Amniotic epithelial cell (primary cell): ENCODE measurements at places on chromosomes 7 and 10.

- no peak for DNase-seq
These were observed 47.0 kb upstream of the PLEKHA1 start for GRCh38 chr10:122327237-122328206.

- DNase-seq = peak; percentile 97
These were observed 19.4 kb downstream of the COPG2 start for GRCh38 chr7:130649004-130649790.

DNA sequence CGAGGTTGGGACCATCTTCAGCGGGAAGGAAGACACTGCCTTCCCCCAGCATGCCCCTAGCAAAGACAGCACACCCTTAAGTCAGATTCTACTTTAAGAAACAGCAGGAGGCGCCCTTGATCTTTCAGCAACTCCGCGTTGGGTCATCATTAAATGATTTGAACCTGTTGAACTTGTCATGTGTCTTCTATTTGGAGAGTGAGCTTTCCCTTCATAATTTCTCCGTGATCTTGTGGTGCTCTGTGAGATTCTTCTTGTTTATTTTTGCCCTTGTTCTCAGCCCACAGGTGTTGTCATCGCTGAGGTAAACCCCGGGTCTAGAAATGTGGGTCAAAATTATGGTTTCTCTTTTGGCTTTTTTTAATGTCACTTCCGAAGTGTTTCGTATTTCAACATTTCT, 49.5 kb upstream of the PITRM1 start:
- peak; percentile 24 for DNase-seq

- DNase-seq = no peak
These were observed 52.5 kb downstream of the SCRN1 start for GRCh38 chr7:29937132-29937531.

DNA sequence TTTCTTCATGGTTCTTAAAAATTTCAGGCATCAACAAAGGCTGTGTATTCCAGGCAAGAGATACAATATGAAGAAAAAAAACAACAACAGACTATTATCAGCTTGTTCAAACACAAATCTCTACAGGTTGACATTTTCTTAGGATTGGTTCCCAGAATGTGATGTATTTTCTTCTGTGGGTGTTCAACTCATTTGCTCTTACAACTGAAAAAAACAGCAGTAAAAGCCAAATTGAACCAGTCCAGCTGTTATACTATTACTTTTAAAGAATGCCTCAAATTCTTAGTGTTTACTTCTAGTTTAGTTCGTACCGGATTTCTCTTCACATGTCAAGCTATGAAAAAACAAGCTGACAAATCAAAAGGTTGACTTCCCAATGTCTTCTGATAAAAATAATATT, 60.7 kb downstream of the CNTNAP2 start:
- no peak for DNase-seq

- DNase-seq = no peak
These were observed 14.5 kb downstream of the SEC31B start for GRCh38 chr10:100505164-100505563.

- no peak for DNase-seq
These were observed 133.6 kb downstream of the PPP1R9A start for GRCh38 chr7:95041031-95041430.

- peak; percentile 88 for DNase-seq
These were observed 159.3 kb downstream of the LCOR start for GRCh38 chr10:96991313-96991841.

DNA sequence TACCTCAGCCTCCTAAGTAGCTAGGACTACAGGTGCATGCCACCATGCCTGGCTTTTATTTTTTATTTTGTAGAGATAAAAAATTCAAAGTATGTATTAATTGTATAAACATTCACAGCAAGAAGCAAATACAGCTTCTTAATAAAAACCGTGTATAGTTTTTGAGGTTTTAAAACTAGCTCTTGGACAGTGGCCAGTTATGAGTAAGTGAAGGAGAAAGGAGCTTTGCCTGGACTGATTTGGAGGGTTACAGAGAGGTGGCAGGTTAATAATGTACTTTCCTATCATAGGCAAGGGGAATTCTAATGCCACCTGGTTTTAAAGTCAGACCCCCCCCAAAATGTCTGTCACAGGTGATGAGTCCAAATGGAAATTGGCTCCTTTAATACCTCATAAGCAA, 43.4 kb downstream of the ZNRF2 start:
- peak; percentile 24 for DNase-seq

DNA sequence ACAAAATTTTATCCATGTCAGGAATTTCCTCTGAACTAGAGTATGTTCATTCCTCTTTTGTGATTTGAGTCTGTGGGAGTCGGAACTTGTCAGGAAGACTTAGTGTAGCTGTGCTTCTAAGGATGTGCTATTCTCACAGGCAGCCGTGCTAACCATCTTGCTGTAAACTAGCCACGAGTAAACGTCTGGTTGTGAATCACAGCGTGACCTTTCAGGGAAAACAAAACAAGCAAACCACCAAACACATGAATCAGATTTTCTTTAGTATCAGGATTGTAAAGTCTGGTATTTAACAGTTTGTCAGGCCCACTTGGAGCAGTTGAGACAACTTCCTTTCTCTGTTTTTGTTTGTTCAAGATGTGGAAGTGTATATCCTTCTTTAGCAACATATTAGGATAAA, 32.0 kb downstream of the AUTS2 start:
- DNase-seq = peak; percentile 57

DNA sequence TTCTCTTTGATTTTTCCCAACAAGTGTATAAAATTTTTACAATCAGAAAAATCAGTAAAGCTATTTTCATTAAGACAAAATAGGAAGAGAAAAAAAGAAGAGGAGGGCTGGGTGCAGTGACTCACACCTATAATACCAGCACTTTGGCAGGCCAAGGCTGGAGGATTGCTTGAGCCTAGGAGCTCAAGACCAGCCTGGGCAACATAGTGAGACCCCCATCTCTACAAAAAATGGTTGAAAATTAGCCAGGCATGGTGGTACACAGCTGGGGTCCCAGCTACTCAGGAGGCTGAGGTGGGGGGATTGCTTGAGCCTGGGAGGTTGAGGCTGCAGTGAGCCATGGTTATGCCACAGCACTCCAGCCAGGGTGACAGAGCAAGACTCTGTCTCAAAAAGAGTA, 172.3 kb downstream of the AKR1D1 start:
- no peak for DNase-seq

GRCh38 chr10:33617381-33618080, 283.1 kb upstream of the NRP1 start:
- DNase-seq = peak; percentile 82

DNA sequence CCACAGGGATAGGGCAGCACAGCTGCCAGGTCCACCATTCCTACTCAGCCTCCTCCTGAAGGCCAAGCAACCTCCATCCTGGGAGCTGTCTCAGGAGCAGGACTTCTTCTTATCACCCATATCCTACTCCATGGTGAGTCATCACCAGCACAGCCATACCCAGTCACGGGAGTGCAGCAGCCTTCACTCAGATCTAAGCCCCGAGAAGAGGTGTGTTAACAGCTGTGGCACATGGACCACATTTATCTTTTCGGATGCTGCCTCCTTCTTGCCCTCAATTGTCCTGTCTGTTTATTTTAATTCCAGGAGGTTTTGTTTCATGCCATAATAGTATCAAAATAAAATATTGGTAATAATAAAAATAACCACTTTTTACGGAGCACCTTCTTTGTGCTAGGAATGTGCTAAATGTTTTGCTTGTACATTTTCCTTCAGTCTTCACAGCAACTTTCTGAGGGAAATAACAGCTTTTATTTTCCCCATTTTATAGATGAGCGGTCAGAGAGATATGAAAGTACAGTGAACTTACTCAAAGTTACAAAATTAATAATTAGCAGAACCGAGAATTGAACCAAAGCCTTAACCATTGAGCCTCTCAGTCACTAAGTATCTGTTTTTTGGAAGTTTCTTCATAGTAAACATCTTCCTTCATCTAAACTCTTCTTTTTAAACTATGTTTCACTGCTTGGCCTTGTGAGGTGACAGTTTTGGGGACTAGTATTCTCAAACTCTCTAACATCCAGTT, 2.5 kb upstream of the KEL start:
- DNase-seq = peak; percentile 27

- DNase-seq = peak; percentile 34
These were observed 23.9 kb downstream of the CUL1 start for GRCh38 chr7:148722340-148723165.

DNA sequence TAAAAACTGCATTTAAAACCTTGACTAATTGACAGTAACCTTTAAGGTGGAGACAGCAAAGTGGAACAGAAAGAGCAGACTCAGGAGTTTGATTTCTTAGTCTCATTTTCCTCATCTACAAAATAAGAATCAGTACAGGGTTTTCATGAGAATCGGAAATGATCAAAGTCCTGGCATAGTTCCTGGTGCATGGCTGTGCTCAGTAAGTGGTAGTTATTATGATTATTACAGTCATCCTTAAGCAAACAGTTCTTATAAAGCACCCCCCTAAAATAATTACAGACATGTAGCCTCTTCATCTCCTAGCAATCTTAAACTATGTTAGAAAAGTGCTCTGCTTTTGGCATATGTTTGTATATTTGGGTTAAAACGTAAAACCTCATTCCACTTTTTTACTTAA, 18.0 kb downstream of the NEBL start:
- no peak for DNase-seq

DNA sequence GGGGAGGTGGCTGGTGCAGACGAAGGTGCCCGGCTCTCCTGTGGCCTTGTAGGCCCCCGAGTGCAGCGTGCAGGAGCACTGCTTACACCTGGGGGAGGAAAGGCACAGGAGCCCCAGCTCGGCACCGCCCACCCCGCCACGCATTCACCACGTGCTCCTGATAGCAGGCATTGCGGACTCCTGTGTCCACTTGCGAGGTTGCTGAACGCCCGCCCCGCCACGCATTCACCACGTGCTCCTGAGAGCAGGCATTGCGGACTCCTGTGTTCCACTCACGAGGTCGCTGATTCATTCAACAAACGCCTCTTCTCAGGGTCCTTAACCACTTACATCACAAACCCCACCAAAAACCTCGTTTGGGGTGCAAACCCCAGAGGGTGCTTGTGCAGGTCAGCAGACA, 13.9 kb downstream of the MICALL2 start:
- DNase-seq = no peak

GRCh38 chr10:51876503-51876902, 177.1 kb upstream of the CSTF2T start:
- DNase-seq = no peak

GRCh38 chr7:158613481-158613880, 25.9 kb upstream of the PTPRN2 start:
- peak; percentile 19 for DNase-seq

GRCh38 chr7:51621956-51622355, 305.3 kb upstream of the COBL start:
- DNase-seq = no peak

GRCh38 chr10:17882557-17882956, 69.2 kb upstream of the SLC39A12 start:
- peak; percentile 82 for DNase-seq

GRCh38 chr10:29081951-29082685, 206.8 kb upstream of the LYZL1 start:
- DNase-seq = no peak

DNA sequence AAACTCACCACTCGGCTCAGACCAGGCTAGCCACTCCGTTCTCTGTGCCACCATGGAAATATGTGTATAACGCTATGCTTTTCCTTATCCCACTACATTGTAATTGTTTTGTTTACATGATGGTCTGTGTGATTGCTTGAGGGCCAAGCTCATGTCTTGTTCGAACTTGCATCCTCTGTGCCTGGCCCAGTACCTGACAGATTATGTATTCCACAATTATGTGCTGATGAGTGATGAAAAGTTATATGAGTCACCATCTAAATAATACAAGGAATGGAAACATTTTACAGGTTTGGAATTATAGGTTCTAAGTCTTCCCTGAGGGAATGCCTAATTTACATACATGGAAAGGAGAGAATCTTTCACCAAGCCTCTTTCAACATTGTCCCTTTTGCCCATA, 137.4 kb downstream of the C7orf25 start:
- DNase-seq = no peak

GRCh38 chr7:69603937-69604494, 5.7 kb downstream of the AUTS2 start:
- DNase-seq = no peak

- peak; percentile 70 for DNase-seq
These were observed 7.8 kb downstream of the LIPM start for GRCh38 chr10:88810196-88810961.
